ENCODE measurements at places on chromosomes 13 and 19.

- DNase-seq = no peak
Measured at GRCh38 chr19:10966809-10967208, 6.0 kb downstream of the SMARCA4 start.

DNA sequence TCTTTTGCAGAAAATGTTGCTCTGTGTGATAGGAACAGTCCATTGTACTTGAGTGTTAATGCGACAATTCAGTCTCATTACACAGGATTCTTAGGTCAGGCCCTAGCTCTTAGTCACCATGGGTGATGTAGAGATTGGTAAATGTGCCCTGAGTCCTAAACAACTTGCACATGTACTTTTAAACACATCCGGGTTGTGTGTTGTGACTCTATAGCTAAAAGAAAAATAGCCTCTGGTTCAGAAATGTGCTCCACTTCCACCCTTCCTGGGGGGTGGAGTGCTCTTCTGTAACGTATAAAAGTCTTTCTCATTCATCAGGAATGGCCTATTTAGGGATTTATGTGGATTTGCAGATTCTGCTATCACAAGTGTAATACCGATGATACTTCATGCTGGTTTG, 5.2 kb downstream of the SPATA13 start:
- no peak for DNase-seq

GRCh38 chr13:97282705-97283104, 60.6 kb downstream of the MBNL2 start:
- DNase-seq = no peak

GRCh38 chr13:21231426-21231940, 55.0 kb downstream of the MRPL57 start:
- DNase-seq = no peak

GRCh38 chr13:66139701-66140100, 1090.4 kb downstream of the PCDH9 start:
- no peak for DNase-seq

DNA sequence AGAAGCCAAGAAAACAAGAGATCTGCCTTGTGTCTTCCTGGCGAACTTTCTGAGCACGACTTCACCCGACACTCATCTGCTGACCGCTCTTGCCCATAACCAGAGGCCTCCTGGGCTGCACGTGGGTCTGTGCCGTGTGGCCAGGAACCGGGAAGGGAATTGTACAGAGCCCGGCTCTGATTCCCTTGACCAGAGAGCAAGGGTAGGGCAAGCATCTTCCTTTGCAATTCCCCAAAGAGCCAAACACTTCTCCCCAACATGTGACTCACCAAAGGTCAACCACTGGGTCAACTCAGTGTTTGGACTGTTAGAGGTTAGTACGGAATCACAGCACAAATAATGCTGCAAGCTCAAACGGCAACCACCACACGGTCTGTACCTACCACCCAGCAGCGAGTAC, 48.9 kb downstream of the KLF2 start:
- DNase-seq = peak; percentile 18

GRCh38 chr19:5992756-5993155, 14.8 kb upstream of the RANBP3 start:
- no peak for DNase-seq

- peak; percentile 96 for DNase-seq
Measured at GRCh38 chr19:42850981-42851717, 28.4 kb downstream of the PSG1 start.

GRCh38 chr13:43730642-43731041, 56.1 kb downstream of the ENOX1 start:
- DNase-seq = peak; percentile 36

GRCh38 chr13:81770868-81771505, 1430.1 kb upstream of the SPRY2 start:
- no peak for DNase-seq

DNA sequence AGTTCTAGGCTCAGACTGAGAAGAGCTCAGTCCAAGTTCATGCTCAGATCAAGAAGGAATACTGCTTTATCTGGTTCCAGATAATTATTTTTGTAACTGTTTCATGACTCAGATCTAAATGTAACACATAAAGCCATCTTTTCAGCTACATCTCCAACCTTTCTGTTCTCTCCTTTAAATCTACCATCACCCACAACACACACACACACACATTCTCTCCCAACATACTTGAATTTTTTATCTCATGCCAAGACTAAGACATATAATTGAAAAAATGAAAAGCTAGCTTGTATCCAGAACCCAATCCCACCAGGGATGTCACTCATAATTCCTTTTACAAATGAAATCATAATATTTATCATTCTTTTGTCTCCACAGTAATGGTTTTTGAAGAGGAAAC, 7.6 kb downstream of the KATNAL1 start:
- no peak for DNase-seq
